ENCODE measurements at places on chromosomes 7 and 10. TPM values are rescaled to one million over a fixed set of nuclear protein-coding genes. Genes with fewer than 3 reads are reported as not detected.
A peak's percentile ranks its signal among the peaks of the same experiment; 100 is the strongest.

- ATAC-seq, result no peak
Observed at GRCh38 chr7:70466725-70467364, 665.1 kb upstream of the GALNT17 start.

DNA sequence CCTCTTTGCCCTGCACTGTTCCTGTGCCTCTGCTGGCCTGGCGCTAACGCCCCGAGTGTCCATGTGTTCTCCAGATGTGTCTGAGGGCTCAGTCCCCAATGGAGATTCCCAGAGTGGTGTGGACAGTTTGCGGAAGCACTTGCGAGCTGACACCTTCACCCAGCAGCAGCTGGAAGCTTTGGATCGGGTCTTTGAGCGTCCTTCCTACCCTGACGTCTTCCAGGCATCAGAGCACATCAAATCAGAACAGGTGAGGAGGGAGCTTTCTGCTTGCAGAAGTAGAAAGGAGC, 60.9 kb downstream of the PAX2 start:
- no peak for ATAC-seq

DNA sequence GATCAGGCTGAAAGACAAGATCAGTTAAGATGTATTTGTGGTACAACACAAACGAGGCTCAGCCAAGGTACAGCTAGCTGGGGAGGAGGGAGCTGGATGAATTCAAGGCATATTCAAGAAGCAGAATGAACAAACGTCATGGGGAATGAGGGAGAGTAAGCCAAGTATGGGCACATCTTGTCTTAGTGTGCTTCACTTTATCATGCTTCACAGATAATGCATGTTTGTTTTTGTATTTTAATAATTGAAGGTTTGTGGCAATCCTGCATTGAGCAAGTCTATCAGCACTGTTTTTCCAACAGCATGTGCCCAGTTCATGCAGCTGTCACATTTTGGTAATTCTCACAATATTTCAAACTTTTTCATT, 135.4 kb downstream of the HIBADH start:
- no peak for ATAC-seq

DNA sequence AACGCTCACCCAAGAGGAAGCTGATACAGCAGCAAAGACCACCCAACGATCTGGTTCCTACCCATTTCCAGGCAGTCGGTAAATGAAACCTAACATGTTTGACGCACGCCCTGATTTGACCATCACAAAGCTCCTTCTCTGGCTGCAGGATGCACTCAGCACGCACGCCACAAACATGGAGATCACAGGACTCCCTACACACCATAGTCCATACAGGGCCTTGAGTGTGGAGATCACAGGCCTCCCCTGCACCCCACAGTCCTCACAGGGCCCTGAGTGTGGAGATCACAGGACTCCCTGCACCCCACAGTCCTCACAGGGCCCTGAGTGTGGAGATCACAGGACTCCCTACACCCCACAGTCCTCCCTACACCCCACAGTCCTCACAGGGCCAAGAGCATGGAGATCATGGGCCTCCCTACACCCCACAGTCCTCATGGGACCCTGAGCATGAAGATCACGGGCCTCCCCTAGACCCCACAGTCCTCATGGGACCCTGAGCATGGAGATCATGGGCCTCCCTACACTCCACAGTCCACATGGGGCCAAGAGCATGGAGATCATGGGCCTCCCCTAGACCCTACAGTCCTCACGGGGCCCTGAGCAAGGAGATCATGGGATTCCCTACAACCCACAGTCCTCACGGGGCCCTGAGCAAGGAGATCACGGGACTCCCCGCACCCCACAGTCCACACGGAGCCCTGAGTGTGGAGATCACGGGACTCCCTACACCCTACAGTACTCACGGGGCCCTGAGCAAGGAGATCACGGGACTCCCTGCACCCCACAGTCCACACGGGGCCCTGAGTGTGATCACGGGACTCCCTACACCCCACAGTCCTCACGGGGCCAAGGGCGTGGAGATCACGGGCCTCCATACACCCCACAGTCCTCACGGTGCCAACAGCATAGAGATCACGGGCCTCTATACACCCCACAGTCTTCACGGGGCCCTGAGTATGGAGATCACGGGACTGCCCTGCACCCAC, 409.2 kb downstream of the DNAJB6 start:
- peak; percentile 14 for ATAC-seq

- ATAC-seq, result peak; percentile 14
Observed at GRCh38 chr7:7976677-7977076, 8.1 kb downstream of the GLCCI1 start.

DNA sequence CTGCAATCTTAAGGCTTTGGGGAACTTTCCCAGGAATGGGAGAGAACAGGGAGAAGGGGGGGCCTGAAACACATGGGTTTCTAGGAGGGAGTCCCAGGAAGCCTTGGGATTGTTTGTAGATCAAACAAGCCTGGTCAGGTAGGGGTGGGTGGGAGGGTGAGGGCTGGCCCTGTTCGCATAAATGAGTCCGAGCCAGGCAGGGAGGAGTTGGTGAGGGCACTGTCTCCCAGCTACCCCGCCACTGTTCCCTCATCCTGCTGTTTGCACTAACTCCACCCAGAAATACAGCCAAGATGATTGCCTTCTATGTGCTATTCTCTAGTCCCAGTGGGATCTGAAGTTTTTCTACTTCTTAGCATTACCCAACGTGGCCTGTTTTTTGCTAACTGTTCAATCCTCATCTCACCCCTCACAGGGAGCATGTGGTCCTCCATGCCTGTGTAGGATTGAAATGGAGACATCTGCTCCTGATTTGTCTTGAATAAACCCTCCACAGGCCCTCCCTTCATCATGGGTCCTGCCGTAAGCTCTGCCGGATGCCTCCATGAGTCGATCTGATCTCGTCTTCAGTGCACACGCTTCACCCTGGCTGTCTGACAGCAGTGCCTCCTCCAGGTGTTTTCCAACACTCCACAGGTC, 257.0 kb downstream of the COBL start:
- no peak for ATAC-seq

GRCh38 chr7:18706670-18707069, 211.1 kb downstream of the HDAC9 start:
- ATAC-seq, result no peak

- ATAC-seq, result no peak
Observed at GRCh38 chr7:89809291-89809690, 345.0 kb upstream of the STEAP1 start.

GRCh38 chr10:112843623-112844022, 106.4 kb upstream of the TCF7L2 start:
- no peak for ATAC-seq

GRCh38 chr10:127737563-127738511, 852 bp downstream of the FOXI2 start:
- ATAC-seq, result no peak

- ATAC-seq, result no peak
Observed at GRCh38 chr7:24498439-24498838, 74.8 kb upstream of the PALS2 start.

DNA sequence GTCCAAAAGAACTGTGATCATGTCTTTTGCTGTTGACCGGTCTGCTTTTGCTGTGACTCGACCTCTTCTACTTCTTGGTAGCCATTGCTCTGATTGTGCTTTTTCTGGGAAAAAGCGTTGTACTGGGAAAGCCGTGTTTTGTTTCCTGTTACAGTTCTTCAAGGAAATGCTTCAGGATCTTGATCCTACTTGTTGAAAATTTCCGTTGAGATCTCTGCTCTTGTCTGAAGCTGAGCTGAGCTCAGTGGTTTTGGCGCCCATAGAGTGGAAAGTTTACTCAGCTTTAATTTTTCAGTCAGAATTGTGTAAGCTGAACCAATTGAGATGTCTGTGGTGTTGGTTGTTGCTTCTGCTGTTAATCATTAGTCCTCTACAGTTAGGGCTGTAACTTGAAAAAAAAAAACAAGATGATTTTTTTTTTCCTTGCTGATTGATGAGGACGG, 302.2 kb downstream of the CCDC3 start:
- peak; percentile 80 for ATAC-seq

DNA sequence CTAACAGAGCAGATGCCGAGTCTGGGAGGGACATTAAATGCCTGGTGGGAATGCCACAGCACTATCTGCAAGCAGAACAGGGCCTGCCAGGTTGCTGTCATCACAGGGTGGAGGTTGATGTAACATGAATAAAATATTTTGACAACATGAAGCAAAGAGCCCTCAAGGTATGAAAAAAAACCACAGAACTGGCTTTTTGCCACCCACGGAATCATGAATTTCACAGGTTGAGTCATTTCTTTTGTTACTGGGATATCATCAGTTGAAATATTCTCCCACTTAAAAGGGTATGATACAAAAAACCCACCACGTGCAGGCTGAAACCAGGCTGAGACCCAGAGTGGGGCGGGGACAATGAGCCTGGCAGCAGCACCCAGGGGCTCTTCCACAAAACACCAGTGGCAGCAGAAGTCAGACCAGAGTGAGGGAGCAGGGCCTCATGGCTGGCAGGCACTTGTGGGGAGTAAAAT, 220.1 kb downstream of the TNS3 start:
- ATAC-seq, result peak; percentile 37

DNA sequence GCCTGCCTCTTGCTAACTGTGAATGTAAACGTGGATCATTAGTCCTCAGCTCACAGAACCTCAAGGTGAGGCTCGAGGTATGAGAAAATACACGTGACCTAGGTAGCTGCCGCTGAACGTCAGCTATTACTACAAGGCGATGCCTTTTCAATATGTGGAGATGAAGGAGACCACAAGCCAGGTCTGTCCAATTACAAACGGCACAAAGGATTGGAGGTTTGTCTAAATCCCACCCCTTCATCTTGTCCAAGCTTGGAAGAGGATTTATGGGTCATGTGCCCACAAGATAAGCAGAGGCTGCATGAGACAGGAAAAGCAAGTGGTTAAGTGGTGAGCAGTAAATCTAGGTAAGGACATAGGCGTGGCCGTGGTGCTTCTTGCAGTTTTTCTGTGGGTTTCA, 3.4 kb downstream of the H2BK1 start:
- peak; percentile 73 for ATAC-seq

DNA sequence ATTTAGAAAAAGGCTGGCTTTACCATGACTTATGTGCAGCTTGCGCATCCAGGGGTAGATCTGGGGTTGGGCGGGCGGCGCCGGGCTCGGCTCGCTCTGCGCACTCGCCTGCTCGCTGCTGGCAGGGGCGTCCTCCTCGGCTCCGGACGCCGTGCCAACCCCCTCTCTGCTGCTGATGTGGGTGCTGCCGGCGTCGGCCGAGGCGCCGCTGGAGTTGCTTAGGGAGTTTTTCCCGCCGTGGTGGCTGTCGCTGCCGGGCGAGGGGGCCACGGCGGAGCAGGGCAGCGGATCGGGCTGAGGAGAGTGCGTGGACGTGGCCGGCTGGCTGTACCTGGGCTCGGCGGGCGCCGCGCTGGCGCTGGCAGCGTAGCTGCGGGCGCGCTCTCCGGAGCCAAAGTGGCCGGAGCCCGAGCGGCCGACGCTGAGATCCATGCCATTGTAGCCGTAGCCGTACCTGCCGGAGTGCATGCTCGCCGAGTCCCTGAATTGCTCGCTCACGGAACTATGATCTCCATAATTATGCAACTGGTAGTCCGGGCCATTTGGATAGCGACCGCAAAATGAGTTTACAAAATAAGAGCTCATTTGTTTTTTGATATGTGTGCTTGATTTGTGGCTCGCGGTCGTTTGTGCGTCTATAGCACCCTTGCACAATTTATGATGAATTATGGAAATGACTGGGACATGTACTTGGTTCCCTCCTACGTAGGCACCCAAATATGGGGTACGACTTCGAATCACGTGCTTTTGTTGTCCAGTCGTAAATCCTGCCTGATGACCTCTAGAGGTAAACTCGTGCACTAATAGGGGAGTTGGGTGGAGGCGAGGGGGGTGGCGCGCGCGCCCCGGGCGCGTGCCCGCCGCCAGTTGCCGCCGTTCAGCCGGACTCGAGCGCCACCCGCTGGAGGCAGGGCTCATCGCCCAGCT, at the start of gene HOXA5:
HOXA5 (minus strand) TSS at position 659 of the 927 bp plus-strand sequence; CDS start at position 585, 74 bp downstream.
- ATAC-seq, result no peak

The NUTM2A gene
- total RNA-seq, result 0.34 TPM

The ZNF12 gene
- 15.4 TPM for total RNA-seq

The ENKUR gene
- total RNA-seq, result not detected

The ACBD7 gene
- 3.1 TPM for total RNA-seq

The TBC1D12 gene
- total RNA-seq, result 0.84 TPM

The CYP2E1 gene
- 5.4 TPM for total RNA-seq

The STOX1 gene
- 0.21 TPM for total RNA-seq

The NRCAM gene
- not detected for total RNA-seq

The LIPN gene
- not detected for total RNA-seq

The ARHGAP21 gene
- 30.5 TPM for total RNA-seq

The NUP42 gene
- total RNA-seq, result 48.1 TPM

The ATOH7 gene
- not detected for total RNA-seq

The MYH16 gene
- not detected for total RNA-seq

The URGCP gene
- total RNA-seq, result 27.5 TPM

Measured in activated T-helper 17 cell treated with anti-CD3 and anti-CD28 coated beads, Interleukin-2, amount 50 U/mL, for 72 hours (primary cell).